ENCODE measurements at places on chromosomes 4 and X.

GRCh38 chrX:121949041-121949760, 901.8 kb downstream of the GLUD2 start:
- DNase-seq = no peak

DNA sequence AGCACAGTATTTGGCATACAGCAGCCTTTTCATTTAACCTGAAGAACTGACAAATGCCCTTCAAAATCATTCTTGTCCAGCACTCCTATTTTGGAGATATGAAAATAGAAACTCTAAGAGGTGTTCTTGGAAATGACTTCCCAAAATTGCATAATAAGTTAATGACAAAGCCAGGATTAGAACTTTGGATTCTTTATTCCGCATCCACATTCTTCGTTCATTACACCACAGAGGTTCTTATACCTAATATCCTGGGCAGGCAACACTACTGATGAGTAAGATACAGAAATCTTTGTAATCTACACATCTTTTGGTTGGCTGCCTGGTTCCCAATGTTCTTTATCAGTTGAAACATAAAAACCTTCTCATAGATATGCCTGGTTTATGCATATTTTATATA, 5.9 kb downstream of the COL25A1 start:
- no peak for DNase-seq

GRCh38 chrX:72685810-72686456, 28.2 kb downstream of the PHKA1 start:
- DNase-seq = peak; percentile 4

DNA sequence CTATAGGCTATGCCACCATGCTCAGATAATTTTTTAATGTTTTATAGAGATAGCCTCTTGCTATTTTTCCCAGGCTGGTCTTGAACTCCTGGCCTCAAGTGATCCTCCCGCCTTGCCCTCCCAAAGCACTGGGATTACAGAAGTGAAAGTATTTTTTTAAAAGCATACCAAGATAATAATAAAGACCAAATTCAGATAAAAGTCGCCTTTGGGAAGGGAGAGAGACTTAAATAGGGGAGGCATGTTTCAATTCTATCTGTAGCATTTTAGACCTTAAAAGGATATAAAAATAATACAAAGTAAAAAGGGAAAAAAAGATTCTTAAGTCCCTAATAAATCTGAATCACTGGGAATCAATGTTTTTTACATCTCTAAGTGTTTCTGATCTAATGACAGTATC, 108.9 kb downstream of the AFAP1 start:
- no peak for DNase-seq

- no peak for DNase-seq
Measured at GRCh38 chr4:1793940-1794808, 1.1 kb downstream of the FGFR3 start.
